NCI-H345 (cell line): ENCODE measurements at places on chromosomes 2 and 18.

DNA sequence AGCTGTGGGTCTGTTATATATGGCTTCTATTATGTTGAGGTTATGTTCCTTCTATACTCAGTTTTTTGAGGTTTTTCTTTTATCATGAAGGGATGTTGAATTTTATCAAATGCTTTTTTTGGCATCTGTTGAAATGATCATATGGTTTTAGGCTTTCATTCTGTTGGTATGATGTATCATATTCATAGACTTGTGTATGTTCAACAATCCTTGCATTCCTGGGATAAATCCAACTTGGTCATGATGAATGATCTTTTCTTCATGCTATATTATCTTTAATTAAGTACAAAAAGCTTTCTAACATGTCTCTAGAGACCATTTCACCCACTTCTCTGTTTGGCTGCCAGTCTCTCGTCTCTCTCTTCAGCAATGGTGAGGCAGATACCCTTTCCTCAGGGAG lies 54.2 kb downstream of the MDH1 start:
- no peak for DNase-seq

DNA sequence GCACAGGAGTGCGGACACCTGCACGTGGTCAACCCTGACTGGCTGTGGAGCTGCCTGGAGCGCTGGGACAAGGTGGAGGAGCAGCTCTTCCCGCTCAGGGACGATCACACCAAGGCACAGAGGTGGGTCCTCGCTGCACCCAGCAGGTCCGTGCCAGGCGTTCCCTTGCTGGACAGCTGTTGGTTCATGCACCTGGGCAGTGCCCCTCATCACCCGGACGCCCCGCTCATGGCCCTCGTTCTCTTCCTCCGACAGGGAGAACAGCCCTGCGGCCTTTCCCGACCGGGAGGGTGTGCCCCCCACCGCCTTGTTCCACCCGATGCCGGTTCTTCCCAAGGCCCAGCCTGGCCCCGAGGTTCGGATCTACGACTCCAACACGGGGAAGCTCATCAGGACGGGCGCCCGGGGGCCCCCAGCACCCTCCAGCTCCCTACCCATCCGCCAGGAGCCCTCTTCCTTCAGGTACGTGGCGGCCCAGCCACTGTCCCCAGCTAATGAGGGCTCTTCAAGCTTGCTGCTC lies 38.0 kb downstream of the CTDP1 start:
- DNase-seq: no peak

DNA sequence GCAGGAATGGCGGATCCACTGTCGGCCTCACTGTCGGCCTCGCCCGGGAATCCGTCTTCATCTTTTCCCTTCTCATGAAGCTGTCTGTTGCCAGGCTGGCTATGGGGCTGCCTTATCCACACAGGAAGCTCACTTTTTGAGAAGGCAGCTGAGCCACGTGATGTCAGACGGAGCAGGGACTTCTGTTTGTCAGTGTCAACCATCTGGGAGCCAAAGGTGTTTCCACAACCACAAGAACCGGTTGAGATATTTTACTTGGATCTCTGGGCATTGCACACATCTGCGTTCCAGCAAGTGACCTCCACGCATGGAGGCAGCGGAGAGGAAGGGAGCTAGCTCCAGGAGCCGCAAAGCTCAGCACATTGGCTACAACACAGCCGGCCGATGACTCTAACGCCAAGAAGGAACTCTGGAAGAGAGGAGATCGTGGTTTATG lies 27.4 kb upstream of the TAF1B start:
- DNase-seq: no peak

DNA sequence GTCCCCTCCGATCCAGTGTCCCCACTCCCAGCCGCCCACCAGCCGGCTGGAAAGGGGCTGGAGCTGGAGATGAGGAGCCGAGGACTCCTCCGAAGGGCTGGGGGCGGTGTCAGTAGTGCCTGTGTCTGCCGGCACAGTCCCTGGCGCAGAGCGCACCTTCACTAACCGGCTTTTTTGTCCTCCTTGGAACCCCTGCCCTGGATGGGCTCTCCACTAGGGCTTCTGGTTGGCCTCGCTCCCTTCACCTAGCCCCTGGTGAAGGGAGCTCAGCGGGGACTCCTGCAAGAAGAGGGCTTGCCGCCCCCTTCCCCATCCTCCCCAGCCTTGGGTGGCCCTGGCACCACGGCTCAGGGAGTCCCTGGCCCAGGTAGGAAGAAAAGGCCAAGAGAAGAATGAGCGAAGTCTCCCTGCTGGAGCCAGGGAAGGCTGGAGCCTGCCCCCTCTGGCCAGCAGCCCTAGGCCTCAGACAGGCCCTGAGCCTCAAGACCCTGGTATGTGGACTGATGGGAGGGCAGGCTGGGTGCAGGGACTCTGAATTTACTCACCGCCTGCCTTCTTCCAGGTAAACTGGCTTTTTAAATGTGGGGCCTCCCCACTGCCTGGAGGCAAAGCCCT lies 570 bp upstream of the ECEL1 start:
- no peak for DNase-seq

DNA sequence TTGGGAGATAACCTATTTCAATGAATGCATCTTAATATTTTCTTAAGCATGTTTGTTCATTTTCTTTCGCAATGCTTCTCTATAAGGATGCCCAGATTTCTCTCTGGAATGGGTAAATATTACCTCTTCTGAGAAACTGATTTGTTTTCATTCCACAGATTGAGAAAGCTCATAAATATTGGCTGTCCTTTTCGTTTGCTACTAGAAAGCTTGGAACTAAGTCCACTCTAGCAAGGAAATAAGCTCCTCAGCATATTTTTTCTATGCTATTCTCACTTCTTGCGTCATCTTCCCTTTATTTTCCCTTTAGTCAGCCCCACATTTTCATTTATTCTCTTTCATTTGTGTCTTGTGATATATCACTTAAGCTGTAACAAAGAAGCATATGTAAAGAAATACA lies 76.3 kb downstream of the ANTXR1 start:
- no peak for DNase-seq

DNA sequence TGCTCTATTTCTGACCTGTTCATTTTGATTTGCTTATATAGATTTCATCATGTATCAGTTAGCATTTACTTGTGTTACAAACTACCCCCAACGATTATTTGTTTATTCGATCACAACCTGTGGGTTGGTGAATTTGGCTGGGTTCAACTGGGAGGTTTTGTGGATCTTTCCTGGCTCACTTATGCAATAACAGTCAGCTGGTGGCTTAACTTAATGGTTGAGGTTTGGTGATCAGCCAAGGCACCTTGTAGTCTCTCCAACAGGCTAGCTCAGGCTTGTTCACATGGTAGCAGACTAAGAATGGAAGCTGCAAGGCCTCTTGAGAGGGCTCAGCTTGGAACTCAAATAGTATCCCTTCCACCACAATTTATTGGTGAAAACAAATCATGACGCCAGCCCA lies 5.4 kb upstream of the PUM2 start:
- DNase-seq: no peak

DNA sequence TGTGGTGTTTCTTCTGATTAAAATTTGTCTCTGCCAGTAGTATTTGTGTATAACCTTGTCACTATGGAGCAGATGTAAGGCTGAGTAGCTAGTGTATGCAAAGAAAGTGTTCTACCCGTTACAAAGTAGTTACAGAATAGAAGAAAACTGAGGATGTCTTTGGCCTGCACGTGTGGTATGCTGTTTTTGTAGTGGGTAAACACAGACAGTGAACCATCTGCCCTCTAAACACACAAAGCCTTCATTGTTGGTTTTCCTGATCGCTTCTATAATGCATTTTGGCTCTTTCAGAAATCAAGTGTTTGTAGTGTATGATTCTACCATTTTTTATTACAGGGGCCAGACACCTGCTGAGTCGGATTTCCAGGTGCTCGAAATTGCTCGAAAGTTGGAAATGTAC lies 61.5 kb downstream of the FARP2 start:
- peak; percentile 78 for DNase-seq

- no peak for DNase-seq
Observed at GRCh38 chr2:68216454-68217310, 35.6 kb downstream of the PPP3R1 start.

DNA sequence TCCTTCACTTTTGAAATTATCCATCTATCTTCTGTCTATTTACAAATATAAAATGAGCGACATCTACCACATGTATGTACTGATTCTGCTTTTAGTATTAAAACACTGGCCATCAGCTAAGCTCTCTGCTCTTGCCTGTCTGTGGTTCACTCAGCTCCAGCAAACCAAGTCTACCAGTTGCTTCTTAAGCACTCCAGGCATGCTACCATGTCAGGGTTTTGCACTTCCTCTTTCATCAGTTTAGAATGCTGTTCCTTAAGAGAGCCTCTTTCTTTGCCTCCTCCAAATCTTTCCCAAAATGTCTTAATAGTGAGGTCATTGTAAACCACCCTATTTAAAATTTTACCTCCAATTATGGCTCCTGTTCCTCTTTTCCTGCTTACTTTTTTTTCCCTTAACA lies 59.5 kb downstream of the SCN3A start:
- DNase-seq: no peak

DNA sequence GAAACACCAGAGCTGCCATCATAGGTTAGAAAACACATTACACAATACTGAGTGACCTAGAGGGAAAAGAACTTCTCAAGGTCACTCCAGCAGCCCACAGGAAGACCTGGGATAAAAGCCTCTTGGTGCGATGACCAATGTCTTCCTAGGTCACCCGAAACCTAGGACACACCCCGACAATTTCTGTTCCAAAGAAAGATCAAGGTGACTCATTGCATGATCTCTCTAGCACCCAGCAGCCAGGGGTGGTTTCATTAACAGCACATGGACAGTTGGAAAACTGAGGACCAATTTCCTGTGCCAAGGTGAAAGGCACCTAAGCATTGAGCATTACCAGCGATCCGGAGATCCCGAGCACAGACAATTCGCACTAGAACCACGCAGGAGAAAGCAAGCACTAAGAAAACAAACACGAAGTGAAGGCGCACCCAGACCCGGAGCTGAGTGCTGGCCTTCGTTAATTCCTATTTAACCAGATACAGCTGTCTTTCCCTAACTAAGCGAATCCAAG lies 1.5 kb downstream of the CACNB4 start:
- DNase-seq: peak; percentile 19

GRCh38 chr2:57726294-57726693 lies 320.3 kb upstream of the VRK2 start:
- DNase-seq: no peak

- DNase-seq: no peak
Observed at GRCh38 chr2:227022608-227023007, 141.4 kb downstream of the COL4A4 start.

- no peak for DNase-seq
Observed at GRCh38 chr2:28610583-28611201, 114.8 kb downstream of the PLB1 start.

GRCh38 chr2:177242121-177242987 lies 22.2 kb downstream of the NFE2L2 start:
- peak; percentile 15 for DNase-seq

DNA sequence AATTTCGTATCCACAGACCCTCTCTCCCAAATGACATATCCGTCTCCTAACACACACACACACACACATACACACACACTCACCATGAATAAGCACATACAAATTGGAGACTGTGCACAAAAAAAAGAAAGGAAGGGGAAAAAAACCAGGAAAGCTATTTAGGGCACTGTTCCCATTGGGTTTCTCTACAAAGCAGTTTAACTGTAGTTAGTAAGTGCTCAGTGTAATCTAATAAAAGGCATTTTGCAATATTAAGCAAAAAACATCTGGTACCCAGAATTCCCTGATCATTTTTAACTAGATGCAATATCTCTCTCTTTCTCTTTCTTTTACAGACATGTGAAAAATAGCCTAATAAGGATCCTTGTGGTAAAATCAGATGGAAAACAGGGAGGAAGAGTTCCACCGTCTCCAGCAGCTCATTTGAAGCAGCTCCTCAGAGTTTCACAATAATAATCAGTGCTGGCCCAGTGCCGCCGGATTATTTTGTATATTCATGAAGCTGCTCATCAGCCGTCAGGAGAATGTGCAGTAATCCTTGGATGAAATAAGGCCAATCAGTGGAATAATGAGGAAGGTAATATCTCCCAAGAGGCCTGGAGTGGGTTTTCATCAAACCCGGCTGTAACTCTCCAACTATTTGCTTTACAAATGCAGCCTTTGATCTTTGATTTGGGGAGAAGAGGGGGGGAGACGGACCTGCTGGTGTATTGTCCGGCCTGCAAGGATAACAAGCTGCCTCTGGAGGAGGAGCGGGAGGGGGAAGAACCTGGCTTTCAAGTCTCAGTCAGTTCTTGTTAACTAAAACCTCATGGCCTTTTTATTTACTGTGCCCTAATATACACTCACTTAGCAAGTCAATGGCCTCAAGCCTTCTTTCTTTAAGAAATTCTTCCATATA lies 227.6 kb upstream of the SMIM21 start:
- no peak for DNase-seq

DNA sequence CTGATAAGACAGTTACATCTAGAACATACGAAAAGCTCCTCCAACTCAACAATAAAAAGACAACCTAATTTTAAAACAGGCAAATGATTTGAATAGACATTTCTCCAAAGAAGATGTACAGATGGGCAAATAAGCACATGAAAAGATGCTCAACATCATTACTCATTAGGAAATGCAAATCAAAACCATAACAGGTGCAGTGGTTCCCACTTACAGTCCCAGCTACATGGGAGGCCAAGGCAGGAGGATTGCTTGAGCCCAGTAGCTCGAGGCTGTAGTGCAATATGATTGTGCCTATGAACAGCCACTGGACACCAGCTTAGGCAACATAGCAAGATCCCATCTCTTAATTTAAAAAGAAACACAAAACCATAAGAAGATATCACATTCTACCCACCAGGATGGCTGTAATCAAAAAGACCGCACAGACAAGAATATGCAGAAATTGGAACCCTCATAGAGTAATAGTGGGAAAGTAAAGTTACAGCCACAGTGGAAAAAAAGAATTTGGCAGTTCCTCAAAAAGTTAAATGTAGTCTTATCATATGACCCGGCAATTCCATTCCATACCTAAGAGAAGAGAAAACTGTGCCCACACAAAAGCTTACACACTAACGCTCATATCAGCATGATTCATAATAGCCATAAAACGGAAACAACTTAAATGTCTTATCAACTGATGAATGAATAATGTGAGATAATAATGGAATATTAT lies 30.5 kb upstream of the ARMC9 start:
- no peak for DNase-seq

- no peak for DNase-seq
Observed at GRCh38 chr2:13581471-13581870, 864.7 kb downstream of the TRIB2 start.

GRCh38 chr2:61196671-61197070 lies 34.7 kb downstream of the C2orf74 start:
- DNase-seq: no peak

GRCh38 chr2:157442636-157443035 lies 1.3 kb downstream of the CYTIP start:
- DNase-seq: no peak

- peak; percentile 16 for DNase-seq
Observed at GRCh38 chr2:143607231-143608062, 478.2 kb downstream of the ARHGAP15 start.

DNA sequence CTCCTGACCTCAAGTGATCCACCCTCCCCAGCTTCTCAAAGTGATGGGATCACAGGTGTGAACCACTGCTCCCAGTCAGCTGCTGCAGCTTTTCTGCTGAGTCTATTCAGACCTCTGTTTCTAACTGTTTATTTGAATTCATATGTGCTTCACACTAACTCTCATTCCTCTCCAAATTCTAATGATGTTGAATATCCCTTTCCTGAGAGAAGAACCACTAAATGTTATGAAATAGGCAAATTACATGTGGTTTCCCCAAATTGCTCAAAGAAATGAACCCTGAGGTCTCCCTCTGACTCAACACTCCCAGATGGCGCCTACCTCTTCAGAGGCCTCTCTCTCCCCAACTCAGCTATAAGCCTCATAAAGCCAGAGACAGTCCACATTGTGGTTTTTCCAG lies 98.6 kb downstream of the IRS1 start:
- no peak for DNase-seq

GRCh38 chr2:236552581-236553363 lies 16.9 kb upstream of the ACKR3 start:
- no peak for DNase-seq

GRCh38 chr18:12703664-12704063 lies 822 bp downstream of the PSMG2 start:
- peak; percentile 21 for DNase-seq
